ENCODE measurements at places on chromosomes 12 and 14.

DNA sequence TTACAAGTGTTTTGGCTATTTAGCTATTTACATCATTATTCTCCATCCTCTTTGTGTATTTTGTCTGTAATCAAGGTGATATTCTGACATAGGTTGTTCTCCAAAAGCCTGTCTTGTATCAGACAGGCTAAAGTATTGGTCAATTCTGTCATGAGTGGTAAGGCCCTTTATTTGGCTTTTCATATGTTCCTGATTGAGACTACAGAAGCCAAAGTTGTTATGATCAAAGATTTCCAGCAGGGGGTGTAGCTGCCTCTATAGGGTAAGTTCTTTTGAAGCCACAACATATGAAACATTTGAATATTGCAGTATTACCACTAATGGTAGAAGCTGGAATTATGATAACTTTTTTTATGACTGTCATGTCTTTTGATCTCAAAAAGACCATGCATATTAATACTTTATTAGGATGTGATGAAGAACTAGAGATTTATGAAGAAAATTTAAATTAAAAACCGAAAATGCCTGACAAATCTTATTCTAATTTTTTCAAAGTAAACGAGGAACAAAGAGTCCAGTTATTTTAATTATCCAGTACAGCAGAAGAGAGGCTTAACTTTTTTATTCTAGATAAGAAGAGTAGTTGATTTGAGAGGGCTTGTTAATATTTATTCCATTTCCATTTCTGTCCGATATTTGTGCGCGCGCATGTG lies 3.4 kb upstream of the ARHGAP5 start:
- DNase-seq: no peak

GRCh38 chr12:2319737-2320506 lies 267.1 kb downstream of the CACNA1C start:
- DNase-seq: no peak

GRCh38 chr12:76915361-76916169 lies 36.7 kb upstream of the CSRP2 start:
- no peak for DNase-seq

- no peak for DNase-seq
Measured at GRCh38 chr12:6929466-6930452, 2.0 kb downstream of the ATN1 start.

DNA sequence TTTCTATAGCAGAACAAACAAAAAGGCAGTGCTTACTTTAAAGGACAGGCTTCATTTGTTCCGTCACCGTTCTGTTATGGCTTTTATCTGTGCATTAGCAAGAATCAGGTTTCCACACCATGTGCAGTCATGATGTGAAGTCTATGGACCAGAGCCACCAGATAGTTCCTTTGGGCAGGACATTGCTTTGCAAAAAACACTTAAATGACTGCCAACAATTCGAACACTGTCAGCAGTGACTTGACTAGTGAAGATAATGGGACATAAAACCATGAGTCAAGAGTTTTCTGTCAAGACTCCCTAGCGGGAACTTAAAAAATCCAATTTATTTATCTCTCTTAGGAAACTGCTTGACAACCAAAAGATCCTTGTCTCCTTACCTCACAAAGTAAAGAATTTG lies 80.3 kb downstream of the NKX2-1 start:
- DNase-seq: no peak

DNA sequence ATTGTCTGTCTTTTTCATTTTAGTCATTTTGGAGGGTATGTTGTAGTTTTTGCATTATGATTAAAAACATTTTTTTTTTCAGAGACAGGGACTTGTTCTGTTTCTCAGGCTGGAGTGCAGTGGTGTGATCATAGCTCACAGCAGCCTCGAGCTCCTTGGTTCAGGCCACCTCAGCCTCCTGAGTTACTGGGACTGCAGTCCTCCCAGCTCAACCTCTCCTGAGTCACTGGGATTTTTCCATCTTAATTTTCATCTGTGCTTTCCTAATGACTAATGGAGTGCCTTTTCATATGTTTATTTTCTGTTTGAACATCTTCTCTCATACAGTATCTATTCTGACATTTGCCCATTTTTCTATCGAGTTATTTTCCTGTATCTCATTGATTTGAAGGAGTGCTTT lies 52.6 kb downstream of the DYRK2 start:
- DNase-seq: no peak

DNA sequence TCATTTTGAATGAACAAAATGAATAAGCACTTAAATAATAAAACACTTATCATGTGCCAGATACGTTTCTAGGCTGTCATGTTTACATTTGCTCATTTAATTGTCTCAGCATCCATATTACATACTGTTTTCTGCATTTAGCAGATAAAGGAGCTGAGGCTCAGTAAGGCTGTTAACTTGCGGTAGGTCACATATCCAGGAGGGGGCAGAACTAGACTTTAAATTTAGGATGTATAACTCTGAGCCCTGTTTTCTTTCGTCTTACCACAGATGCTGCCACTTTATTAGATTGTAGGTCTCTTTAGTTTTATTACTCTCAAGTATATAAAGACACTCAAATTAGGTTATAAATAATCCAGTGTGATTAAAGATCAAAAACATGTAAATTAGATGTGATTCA lies 17.7 kb downstream of the IRAK4 start:
- no peak for DNase-seq

- no peak for DNase-seq
Measured at GRCh38 chr14:67426161-67426560, 14.2 kb upstream of the PLEK2 start.

DNA sequence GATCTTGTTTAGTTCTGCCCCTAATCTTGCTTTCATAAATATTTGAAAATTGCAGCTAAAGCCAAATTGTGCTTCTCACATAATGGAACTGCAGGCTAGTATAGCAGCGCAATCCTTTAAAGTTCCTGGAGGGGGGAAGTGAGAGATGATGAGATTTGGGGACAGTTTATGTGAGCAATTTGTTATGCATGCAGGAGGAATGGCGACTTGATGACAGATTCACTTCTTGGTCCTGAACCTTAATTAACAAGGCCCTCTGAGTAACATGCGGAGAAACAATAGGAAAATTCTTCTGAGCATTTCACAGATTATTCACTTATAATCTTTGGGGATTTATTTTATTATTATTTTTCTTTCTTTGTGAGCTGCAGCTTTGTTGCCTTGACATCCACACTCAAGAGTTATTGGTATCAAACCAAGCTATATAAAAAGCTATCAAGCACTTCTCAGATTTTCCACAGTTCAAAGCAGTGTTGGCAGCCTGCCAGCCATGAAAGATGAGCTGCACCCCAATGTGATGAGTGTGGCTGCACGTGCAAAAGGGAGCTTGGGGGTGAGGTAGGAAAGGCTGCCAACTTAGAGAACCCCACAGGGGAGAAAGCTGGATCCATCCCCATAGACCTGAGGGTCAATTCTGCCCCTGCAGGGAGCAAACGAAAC lies 1662.2 kb upstream of the FLRT2 start:
- no peak for DNase-seq

DNA sequence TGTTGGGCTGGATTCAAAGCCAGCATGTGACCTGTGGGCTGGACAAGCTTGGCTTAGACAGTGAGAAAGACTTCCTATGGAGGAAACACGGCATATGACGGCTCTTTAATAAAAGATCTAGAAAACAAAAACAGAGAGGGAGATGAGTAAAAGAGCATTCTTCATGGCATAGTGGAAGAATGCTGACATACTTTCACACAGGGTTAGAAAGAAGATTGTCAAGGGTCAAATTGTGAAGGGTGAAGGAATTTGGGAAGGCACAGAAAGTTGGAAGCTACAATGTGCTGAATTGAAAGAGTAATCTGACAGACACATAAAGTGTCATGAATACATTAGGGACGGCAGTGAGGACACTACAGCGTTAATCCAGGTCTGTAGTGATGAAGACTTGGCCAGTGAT lies 63.4 kb downstream of the GALNT4 start:
- no peak for DNase-seq

DNA sequence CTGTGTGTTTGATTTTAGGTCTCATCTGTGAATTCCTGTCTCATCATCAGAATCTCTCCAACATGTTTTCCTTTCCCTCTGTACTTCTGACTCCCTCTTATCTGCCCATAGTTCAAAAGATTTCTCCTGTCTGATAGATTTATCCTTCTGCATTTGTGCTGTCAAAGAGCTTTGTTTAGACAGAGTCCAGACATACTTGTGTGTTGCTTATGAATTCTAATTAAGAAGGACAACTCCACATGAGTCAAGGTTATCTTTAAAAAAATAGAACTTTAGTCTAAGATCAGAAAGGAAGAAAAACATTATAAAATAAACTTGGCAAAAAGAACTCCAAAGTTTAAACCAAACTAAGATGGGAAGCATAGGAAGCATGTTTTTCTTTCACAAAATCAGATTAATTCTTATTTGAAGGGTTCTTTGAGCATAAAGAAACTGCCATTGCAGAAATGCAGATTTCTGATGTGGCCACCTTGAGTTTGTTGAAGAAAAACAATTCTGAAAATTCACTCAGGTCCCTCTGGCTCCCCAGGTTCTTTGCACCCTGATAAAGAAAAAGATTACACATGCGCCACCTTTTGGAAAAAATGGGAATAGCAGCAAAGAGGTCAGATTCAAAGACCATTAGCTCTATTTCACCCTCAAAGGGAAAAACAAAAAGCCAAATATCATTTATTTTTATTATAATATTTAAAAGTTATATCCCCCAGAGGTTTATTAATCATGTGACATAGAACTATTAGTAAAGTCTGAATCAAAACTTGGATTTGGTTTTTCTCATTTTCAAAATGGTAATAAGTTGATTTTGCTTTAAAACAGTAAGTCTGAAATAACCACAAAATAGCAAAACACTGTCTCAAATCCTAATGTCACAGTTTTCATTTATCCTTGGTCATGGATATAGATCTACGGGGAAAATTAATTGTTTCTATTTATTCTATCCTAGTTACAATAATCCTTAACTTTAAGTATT lies 143.7 kb upstream of the DCN start:
- no peak for DNase-seq

- DNase-seq: no peak
Measured at GRCh38 chr12:1821805-1822204, 1.4 kb downstream of the LRTM2 start.

DNA sequence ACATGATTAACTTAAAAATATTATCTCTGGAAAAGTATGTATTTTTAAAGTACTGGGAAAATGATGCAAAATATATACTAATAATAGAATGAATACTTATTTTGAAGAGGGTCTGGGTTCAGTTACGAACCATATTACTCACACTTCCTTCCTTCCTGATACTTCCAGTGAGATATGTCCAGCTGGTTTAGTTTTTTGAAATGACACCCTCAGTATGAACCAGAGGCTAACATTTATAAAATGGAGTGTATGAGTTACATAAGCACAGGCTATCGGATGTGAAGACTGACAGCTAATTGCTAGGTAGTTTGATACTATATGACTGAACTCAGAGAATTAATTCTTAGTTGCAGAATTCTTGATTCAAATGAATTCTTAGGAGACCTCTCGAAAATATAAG lies 122.9 kb downstream of the OTOGL start:
- DNase-seq: no peak

GRCh38 chr12:108838194-108839017 lies 19.0 kb downstream of the SSH1 start:
- DNase-seq: no peak

DNA sequence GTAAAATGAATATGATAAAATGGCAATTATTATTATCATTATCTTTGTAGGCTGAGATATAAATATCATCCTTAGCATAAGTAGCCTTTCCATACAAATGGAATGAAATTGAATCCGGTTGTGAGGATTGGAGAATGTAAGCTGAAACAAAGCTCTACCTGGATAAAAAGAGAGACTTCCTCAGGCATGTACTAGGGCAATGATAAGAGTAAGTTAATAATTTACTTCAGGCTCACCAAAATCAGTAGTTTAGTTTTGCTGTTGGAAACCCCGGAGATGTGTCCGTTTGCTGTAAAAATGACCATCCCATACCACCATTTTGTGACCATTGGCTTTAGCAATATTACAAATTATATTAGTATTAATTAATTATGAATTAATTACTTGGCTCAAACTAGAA lies 96.3 kb downstream of the C12orf75 start:
- no peak for DNase-seq

DNA sequence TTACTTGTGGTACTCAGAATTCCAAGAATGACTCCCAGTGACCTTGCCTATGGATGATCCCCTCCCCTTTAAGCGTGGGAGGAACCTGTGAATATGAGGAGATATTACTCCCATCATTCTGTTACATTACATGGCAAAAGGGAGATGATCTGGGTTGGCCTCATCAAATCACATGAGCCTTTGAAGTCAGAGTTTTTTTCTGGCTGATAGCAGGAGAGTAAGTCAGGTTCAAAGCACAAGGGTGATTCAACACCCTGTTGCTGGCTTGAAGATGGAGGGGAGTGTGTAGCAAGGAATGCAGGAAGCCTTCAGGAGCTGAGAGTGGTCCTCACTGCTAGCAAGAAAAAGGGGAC lies 9.1 kb upstream of the MDM2 start:
- DNase-seq: no peak

DNA sequence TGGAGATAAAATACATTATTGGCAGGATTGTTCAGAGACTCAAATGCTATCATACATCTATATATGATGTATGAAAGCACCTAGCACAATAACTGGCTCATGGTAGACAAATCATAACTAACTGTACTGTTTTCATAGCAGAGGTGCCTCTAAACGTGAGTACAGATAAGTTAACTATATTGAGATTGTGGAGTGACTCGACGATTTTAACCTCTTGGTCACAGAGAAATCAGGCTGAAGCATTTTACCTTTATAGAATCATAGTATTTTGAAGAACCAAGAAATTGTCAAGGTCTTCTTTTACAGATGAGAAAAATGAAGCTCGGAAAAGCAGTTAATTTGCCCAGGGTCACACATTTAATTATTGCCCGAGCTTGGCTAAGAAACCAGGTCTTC lies 666 bp upstream of the DERA start:
- no peak for DNase-seq

- no peak for DNase-seq
Measured at GRCh38 chr12:121461048-121461447, 61.1 kb downstream of the RNF34 start.

DNA sequence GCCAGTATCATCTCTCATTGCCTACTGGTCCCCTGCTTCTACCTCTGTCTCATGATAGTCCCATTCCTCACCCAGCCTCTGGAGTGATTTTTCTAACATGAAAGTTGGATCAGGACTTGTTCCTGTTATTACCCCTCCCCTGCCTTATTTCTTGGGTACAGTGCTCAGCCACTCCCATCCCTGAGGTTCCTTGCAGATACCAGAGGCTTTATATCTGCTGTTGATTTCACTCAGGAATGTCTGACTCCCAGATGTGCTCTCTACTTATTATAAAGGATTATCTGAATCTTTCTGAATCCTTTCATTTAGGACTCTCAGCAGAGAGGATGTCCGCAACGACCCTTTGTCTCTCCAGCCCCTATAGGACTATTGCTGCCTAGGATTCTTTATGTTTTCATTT lies 111.2 kb downstream of the LRRK2 start:
- no peak for DNase-seq

All from C1 segment of cervical spinal cord (tissue), 14 donors.